Ascending aorta (tissue), 2 donors: ENCODE measurements at places on chromosomes 7 and 10. TPM values are rescaled to one million over a fixed set of nuclear protein-coding genes. Genes with fewer than 3 reads are reported as not detected.

Gene PNLIPRP3
- not detected for total RNA-seq

Gene GHRHR
- total RNA-seq: not detected

Gene BMPER
- total RNA-seq: not detected

Gene MRLN
- total RNA-seq: not detected

DNA sequence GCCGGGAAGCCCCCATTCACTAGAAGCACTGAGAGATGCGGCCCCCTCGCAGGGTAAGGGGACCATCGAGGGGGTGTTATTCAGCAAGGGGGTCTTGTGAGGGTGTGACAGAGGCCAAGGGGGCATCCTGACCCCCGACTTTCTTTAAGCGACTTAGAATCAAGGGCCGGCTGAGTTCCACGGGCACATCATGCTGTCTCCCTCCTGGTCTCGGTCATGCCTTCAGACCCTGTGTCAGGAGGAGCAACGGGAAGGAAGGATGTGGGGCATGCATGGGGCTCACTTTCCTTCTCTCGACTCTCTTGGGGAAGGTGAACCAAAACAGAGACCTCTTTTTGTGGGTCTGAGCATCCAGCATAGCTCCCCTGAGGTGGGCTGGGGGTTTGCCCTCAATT lies 2.5 kb downstream of the ACSL5 start:
- H3K27ac ChIP-seq: peak overlapping the region; percentile 68
- peak overlapping the region; percentile 32 for H3K4me3 ChIP-seq
- DNase-seq: no peak
- no peaks in the 10 kb centered on the region for H3K36me3 ChIP-seq

DNA sequence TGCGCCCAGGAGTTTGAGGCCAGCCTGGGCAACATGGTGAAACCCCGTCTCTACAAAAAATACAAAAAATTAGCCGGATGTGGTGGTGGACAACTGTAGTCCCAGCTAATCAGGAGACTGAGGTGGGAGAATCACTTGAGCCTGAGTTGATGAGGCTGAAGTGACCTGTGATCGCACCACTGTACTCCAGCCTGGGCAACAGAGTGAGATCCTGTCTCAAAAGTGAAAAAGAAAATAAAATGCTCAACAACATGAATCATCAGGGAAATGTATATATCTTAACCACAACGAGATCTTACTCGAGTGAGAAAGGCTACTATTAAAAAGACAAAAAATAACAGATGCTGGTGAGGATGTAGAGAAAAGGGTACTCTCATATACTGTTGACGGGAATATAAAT lies 72.7 kb downstream of the JMJD1C start:
- no peak overlapping the region for H3K27ac ChIP-seq
- H3K4me3 ChIP-seq: no peak overlapping the region
- no peaks in the 10 kb centered on the region for H3K27me3 ChIP-seq
- H3K4me1 ChIP-seq: no peaks in the 10 kb centered on the region
- no peaks in the 10 kb centered on the region for H3K36me3 ChIP-seq
- DNase-seq: no peak
